ENCODE measurements at places on chromosomes 13 and 19.

GRCh38 chr13:21219036-21219381 is 42.6 kb downstream of the MRPL57 start:
- DNase-seq: no peak

- DNase-seq: no peak
Measured at GRCh38 chr19:3055741-3056416, 6.4 kb downstream of the TLE5 start.

DNA sequence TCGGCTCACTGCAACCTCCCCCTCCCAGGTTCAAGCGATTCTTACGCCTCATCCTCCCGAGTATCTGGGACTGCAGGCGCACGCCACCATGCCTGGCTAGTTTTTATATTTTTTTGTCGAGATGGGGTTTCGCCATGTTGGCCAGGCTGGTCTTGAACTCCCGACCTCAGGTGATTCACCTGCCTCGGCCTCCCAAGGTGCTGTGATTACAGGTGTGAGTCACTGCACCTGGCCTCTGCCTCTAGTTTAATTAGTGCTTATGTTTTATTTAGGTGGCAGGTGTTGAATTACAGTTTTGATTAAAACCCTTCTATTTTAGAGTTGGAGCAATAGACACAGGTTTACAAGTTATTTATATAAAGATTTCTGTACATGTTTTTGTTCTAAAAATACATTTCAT is 42.8 kb downstream of the ATP11A start:
- no peak for DNase-seq

DNA sequence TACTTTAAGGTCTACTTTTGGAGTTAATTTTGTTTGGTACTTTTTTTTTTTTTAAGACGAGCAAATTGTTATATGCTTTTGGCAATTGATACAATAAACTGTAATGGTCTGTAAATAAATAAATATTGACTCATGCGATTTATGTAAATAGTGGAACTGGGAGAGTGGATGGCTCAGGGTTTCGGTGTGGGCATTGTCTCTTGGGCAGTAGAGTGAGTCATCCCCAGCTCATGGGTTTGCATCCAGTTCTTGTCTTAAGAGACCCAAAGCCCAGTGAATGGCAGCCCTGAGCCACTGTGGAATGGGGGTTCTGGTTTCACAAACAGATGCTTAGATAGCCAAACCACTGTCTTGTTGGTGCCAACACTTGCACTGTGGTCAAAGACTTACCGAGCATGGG is 33.0 kb downstream of the FGF9 start:
- DNase-seq: no peak

DNA sequence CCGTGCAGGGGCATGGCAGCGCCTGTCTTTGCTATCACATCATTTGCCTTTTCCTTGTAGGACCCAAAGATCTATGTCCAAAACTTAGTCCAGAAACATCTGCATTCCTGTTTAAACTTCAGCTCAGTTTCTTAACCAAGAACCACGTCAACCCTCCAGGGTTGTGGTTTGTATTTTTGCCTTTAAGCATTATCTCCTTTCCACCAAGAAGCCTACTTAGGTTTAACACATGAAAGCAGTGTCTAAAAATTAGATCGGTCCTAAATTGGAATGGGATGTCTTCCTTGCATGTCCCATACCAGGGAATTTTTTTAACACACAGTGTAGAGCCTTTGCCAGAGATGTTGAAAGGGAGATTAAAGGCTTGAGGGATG is 38.8 kb downstream of the DHRS12 start:
- no peak for DNase-seq

GRCh38 chr19:56109226-56109625 is 11.9 kb downstream of the ZNF787 start:
- DNase-seq: no peak

DNA sequence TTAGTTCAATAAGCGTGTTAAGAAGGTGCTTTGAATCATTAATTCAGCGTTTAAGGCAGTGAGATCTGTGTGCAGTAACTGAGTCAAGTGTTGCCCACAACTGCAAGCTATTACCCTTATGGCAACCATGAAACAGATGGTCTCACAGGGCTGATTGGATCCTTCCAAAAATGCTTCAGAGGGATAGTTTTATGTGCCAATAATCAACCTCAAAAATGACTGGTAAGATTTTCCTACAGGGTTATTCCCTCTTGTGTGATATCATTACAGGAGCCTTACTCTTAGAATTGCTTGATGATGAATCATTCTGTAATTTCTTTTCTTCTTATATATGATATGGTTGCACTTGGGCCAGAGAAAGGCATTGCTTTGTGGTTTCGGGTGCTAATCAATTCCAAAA is 1299.2 kb upstream of the ATXN8OS start:
- DNase-seq: no peak

- no peak for DNase-seq
Measured at GRCh38 chr19:49758292-49758691, 4.8 kb downstream of the TSKS start.

GRCh38 chr13:55199134-55199533 is 1941.6 kb upstream of the PRR20A start:
- DNase-seq: no peak

- no peak for DNase-seq
Measured at GRCh38 chr13:91655731-91656130, 257.3 kb downstream of the GPC5 start.

GRCh38 chr19:13154911-13155471 is 4.8 kb downstream of the IER2 start:
- DNase-seq: peak; percentile 75

DNA sequence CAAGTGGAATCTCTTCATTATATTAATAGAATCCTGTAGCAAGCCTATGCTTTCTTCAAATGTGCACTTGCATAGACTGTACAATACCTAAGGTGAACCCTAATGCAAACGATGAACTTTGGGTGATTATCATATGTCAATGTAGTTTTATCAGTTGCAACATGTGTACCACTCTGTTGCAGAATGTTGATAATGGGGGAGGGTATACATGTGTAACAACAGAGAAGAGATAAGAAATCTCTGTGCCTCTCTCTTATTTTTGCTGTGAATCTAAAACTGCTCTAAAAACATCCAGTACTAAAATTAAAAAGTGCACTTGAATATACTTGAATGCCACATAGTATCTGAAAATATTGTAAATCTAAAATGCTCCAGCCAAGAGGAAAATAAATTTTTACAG is 820.8 kb upstream of the MIR17HG start:
- no peak for DNase-seq

GRCh38 chr13:94608586-94608985 is 6.9 kb downstream of the GPR180 start:
- no peak for DNase-seq

- DNase-seq: no peak
Measured at GRCh38 chr13:103140001-103140671, 73.9 kb upstream of the SLC10A2 start.

DNA sequence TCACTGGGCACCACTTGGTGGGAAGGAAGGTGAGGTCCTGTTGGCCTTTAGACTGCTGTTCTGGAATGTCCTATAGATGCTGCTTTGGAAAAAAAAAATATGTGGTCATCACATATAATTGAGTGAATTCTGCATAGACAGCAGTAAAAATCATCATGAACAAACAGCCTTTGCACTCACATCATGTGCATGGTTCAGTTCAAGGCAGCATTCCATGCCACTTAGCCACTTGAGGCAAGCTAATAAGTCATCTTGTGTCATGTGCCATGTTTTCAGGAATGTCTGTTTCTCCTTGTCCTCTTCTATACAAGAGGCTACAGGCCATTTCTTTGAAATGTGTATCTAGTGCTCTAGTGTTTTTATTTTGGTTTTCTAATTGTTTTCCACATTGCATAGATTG is 43.9 kb upstream of the TSC22D1 start:
- no peak for DNase-seq

- DNase-seq: no peak
Measured at GRCh38 chr13:78241278-78241919, 322.8 kb upstream of the EDNRB start.

- no peak for DNase-seq
Measured at GRCh38 chr13:76936763-76937162, 11.5 kb upstream of the ACOD1 start.

GRCh38 chr19:1445185-1445931 is 4.6 kb upstream of the APC2 start:
- peak; percentile 66 for DNase-seq

GRCh38 chr19:39098365-39099269 is 14.4 kb downstream of the ACP7 start:
- DNase-seq: no peak

- DNase-seq: no peak
Measured at GRCh38 chr13:31530922-31531321, 208.4 kb upstream of the RXFP2 start.

GRCh38 chr13:109394311-109394988 is 391.9 kb downstream of the IRS2 start:
- DNase-seq: no peak

DNA sequence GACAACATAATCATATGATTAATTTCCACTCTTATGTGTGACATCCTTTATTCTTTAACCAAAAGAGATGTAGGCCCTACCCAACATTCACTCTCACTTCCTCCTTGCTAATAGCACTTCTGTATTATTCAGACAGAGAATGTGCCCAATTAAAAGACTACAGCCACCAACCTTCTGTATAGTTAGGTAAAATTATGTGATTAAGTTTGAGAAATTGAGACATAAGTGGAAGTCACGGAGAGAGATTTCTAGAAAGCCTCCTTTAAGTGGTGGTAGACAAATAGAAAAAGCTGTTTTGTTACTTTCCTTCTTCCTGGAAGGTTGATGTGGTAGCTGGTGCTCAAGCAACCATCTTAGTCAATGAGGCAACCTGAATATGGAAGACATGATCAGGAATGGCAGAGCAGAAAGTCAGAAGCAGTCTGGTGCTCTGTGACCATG is 14.8 kb downstream of the EPSTI1 start:
- DNase-seq: no peak

Data from activated CD4-positive, alpha-beta T cell treated with anti-CD3 and anti-CD28 coated beads, Interleukin-2, amount 50 U/mL, for 4 hours (primary cell).